ENCODE measurements at places on chromosomes 11 and 22.

DNA sequence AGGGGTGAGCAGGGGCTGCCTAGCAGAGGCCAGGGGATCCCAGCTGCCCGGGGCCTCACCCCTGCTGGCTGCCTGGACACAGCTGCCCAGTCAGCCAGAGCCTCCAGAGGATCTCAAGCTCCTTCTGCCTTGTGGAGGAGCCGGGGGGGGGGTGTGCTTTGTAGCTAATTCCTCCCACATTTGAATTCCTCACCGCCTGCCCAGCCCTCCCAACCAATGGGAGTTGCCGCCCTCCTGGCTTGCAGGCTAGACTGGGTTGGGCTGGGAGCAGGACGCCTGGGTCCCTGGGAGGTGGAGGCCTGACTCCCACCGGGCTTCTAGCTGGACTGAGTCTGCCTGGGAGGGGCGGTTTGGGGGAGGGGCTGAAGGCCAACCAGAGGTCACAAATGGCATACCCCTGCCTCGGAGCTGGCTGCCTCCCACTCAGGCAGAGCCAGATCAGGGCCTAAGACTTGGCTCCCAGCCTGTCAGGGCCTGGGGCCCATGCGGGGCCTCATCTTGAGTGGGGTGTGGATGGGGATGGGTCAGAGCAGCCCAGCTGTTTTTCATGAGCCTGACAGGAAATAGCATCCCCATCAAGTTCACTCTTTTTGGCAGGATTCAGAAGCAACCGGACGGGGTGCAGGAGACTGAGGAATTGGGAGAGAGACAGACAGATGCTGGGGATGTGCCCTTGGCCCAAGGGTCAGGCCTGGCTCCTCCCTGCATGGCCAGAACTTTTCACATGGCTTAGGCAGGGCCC, 29.2 kb upstream of the PDE2A start:
- no peak for DNase-seq

DNA sequence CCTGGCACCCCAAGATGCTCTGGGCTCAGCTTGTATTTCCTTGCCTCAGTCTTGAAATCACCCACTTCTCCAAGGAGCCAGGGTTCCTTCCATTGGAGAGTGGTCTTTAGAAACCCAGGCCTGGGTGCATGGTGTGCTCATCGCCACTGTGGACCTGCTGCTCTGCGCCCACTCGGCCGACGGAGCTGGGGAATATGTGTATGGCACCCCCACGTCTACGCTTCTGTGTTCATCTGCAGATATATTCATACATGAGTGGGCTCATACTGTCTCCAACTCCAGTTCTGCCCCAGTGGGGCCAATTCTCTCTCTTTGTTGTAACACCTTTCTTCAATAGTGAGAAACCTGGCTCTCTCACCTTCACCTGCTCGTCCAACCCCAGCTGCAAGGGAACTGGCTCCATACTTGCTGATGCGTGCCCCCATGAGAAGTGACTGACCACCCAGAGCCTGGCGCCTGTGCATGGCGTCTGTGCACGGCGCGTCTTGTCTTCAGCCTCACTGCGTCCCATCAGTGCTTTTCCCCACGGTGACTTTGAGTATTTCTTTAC, 39.8 kb downstream of the KCNQ1 start:
- DNase-seq, result no peak

- DNase-seq, result peak; percentile 70
These were observed at the start of gene ADM2 for GRCh38 chr22:50481440-50482106. TSS of gene ADM2 (plus strand) at chr22:50481543. CDS start at chr22:50481848, 305 bp downstream.

DNA sequence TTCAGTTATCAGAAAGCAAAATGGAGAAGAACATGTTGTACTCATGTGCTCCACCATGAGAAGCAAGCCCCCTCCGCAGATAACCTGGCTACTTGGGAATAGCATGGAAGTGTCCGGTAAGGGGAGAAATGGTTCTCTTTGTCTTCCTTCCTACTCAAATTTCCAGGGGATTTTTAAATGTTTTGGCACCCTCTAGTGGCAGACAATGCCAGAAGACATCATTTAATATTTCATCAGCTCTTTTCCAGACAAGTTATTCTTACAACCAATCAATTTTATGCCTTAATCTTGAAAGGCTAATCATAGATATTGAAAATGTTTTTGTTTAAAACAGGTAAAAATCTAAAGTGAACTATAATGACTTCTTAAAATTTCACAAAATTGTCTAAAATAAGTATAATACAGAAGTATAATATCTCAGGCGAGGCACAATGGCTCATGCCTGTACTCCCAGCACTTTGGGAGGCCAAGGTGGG, 15.7 kb downstream of the CRTAM start:
- no peak for DNase-seq

DNA sequence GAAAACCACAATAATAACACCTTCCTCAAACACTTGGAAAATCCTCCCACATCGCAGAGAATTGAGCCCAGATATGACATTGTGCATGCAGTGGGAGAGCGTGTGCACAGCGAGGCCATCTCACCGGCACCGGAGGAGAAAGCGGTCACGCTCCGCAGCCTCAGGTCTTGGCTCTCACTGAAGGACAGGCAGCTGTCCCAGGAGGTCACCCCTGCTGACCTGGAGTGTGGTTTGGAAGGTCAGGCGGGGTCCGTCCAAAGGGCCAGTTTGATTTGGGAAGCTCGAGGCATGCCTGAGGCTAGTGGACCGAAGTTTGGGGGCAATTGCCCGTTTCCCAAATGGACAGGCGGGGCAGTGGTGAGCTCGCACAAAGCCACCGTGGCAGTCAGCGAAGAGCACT, 86.7 kb downstream of the KIAA1671 start:
- no peak for DNase-seq

DNA sequence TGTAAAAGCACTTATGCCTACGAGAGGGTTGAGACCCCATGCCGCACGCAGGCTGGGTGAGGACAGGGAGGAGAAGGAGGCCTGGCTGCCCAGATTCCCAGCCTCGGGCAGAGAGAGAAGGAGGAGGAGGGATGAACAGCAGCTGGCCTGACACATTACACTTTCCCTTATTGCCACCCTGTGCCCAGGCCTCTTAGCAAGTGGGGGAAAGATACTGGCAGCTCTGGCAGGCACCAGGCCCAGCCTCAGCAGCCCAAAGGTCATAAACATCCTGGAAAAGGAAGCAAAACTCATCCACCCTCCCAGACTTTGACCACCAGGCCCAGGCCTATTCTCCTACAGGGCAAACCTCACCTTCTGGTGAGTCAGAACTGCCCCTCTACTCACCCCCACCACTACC, 4.7 kb downstream of the PLAAT3 start:
- no peak for DNase-seq

GRCh38 chr22:32211011-32211410, 6.1 kb upstream of the RFPL2 start:
- DNase-seq, result no peak

GRCh38 chr22:47372596-47373385, 610.3 kb downstream of the TBC1D22A start:
- no peak for DNase-seq

GRCh38 chr11:116182356-116182966, 590.3 kb downstream of the BUD13 start:
- no peak for DNase-seq

GRCh38 chr11:78725200-78725599, 150.5 kb upstream of the NARS2 start:
- no peak for DNase-seq

DNA sequence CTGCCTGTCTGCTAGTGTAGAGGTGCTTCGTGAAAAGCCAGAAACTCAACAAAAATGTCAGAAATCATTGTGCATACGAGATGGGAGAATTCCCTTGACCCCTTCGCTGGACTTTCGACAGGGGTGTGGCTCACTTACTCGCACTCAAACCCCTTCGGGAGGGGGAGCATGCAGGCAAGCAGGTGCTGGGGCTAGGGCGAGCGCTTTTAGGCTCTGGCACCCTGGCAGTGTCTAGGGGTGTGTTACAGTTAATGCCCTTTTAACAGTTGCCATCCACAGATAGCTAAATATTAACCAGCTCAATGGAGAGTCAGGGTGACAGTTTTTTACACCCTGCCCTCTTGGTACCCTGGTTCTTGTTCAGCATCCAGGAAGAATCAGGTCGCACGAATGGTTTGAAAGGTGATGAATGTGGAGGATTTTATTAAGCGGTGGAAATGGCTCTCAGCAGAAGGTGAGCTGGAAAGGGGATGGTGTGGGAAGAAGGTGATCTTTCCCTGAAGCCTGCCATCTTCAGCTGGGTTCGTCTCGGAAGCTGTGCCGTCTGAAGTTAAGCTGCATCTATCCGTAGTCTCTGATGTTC, 59.6 kb upstream of the SHANK2 start:
- DNase-seq, result no peak

DNA sequence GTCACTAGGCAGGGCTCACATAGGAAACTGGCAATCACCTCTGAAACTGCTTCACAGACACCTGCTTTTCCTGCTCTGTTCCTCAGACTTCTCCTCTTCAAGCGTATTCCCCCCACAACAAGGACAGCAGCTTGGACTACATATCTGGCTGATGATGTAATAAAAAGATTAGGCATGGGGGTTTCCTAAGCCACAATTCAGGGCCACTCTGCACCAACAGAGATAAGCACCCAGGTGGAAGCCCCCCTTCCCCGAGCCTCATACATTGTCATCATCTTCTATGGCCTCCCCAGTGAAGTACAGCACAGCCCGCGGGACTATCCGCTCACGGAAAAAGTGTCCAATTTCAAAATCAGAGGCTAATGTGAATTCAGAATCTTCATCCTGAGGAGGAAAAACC, 25.0 kb upstream of the PHLDA2 start:
- DNase-seq, result no peak

- no peak for DNase-seq
These were observed 256.0 kb downstream of the ETS1 start for GRCh38 chr11:128331317-128331716.

DNA sequence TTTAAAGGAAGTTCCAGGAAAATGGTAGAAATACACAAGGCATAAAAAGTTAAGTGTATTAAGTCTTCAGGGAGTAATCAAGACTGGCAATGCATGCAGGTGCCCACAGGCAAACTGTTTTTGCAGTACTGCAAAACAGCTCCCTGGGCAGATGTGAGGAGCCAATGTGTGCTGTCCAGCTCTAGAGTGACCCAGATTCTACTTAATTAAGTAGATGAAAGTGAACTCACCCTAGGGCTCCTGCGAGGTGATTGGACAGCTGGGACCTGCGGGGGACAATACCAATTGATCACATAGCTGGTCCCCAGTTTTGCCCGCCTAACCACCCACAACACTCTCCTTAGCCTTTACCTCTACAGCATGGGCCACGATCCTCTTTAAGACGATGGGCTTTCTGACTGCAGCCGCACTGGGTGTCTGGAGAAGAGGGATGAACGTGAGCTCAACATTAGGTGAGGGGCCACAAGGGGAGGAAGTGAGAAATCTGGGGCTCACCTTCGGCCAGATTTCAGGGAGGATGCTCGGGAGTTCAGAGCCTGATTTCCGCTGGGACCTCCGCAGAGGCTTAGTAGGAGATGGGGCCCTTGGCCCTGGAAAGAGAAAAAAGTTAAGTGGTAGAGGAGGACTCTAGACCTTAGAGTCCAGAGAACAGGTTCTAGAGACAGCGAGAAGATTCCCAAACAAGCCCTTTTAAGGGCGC, 556 bp downstream of the CDCA5 start:
- DNase-seq, result no peak

DNA sequence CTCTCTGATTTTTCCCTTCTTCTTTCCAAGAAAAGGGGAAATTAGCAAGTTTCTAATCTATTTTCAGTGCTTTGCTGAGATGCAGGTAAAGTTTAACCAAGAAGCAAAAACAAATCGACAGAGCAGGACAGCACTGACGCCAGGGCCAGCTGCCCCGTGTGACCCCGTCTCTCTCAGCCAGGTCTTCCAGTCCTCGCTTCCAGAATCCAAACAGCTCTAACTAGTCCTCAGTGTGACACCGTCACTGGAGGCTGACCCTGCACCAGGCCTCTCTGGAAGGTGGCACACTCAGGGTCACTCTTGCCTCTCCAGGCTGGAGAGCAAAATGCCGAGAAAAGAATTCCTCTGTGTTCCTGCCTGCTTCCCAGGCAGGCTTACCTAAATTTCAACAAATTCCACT, 44.8 kb downstream of the SHANK2 start:
- no peak for DNase-seq

DNA sequence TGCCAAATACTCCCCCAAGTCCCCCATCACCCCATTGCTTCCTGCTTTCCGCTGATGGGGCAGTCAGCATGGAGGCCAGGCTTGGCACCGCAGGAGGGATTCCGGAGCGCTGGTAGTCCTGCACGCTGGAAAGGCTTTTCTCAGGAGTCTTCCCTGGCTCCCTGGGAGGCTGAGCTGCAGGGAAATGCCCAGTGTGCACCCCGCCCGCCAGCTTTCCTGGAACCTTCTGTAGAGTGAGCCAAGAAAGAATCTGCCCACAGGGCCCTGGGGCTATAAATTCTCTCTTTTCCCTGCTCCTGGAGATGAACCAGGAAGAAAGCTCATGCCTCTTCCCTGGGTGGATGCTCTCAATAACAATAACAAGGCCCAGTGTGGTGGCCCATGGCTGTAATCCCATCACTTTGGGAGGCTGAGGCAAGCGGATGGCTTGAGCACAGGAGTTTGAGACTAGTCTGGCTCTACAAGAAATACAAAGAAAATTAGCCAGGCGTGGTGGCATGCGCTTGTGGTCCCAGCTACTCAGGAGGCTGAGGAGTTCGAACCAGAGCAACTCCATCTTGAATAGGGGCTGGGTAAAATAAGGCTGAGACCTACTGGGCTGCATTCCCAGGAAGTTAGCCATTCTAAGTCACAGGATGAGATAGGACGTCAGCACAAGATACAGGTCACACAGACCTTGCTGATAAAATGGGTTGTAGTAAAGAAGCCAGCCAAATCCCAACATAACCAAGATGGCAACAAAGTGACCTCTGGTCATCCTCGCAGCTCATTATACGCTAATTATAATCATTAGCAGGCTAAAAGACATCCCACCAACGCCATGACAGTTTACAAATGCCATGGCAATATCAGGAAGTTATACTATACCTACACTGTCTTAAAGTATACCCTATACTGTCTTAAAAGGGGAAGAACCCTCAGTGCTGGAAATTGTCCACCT, 46.4 kb upstream of the FTH1 start:
- DNase-seq, result no peak

Measured in CD8-positive, alpha-beta T cell (primary cell).